ENCODE measurements at places on chromosomes 2 and 18.
A peak's percentile ranks its signal among the peaks of the same experiment; 100 is the strongest.

DNA sequence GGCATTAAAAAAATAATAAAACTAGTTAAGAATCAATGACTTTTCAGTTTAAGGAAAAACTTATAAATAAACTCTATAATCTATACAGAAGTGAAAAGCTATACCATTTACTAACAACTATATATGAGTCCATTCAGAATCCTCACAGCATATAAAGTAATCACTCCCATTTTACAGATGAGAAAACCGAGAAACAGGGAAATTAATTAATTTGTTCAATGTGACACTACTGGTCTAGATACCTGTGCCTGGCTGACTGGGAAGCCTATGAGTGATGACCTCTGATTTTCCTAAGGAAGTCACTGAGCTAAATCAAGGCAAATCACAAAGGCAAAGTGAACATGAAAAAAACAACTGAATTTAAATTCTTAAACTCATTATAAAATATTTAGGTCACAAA lies 99.5 kb upstream of the RNU4ATAC start:
- DNase-seq = no peak

DNA sequence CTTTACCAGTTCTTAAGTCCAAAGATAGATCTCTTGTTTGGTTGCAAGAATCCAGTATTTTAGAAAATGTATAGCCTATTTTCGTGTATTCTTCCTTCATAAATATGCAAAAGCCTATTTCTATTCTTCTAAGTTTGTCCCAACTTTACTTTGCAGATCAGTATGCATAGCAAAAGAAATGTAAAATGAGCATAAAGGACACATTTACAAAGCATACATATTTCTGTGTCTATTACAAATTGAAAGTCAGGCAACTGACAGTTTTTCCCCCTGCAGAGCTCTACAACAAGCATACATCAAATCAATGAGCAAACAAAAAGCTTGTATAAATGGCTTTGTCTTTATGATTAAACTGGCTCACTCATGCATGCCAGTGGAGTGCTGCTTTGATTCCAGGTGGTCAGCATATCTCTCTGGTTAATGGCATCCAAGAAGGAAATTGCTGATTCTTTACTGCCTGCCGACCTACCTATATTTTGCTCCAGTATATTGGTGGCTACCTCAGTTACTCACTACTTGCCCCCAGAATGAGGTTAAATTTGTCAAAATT lies 10.0 kb upstream of the VPS54 start:
- DNase-seq = peak; percentile 82

- no peak for DNase-seq
Observed at GRCh38 chr2:117058366-117058765, 756.1 kb upstream of the DDX18 start.

DNA sequence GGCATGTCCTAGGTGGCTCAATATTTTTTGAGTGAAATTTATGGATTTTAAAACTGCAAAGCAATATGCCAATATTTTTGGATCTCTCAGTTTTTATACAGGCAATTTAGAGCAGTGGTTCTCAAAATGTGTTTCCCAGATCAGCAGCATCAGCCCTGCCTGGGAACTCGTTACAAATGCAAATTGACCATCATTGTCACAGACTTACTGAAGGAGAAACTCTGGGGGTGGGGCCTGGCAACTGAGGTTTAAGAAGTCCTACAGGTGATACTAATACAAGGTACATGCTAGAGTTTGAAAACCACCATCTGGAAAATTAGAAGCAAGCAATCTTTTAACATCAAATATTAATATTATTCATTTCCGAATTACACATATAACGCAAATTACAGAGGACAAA lies 215.6 kb upstream of the PID1 start:
- DNase-seq = no peak

DNA sequence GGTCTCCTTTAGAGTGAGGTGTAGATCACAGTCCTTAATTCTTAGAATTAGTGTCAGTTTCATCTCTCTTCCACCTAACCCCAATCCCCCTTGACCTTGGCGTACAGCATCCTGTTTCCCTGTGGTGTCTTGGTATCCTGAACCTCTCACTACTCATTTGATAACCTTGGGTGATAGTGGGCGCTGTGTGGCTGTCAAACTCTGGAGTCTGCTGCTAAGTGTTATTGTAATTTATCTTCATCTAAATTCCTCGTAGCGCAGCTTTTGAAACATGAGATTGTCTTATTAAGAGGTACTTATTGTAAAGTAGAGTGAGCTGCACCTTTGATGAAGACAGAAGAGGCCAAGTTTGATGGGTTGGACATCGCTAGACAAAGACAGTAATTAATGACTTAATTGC lies 222.6 kb upstream of the SPRED2 start:
- DNase-seq = no peak

DNA sequence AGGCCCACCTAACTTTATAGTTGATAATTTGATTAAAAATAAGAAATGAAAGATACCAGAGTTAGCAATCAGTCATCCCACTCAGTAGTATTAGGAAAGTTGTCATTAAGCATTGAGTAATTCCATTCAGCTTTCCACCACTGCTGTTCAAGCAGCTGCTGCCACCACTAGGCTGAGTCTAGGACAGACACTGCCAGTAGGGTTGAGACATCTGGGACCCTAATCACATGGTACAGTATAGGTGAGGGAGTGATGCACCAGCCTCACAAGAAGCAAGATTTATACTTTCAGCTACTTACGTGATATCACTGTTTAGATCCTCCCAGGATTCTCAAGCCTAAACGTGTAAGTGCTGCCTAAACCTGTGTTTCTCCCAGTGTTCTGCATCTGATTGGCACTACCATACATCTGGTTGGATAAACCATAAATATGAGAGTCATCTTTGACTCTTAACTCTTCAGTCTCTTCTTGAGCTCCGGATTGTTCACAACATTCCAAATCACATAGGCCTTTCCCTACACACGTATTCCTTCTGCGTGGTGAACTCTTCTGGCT lies 3.2 kb downstream of the UBXN4 start:
- DNase-seq = no peak

GRCh38 chr2:120013597-120014223 lies 833 bp downstream of the EPB41L5 start:
- peak; percentile 3 for DNase-seq

DNA sequence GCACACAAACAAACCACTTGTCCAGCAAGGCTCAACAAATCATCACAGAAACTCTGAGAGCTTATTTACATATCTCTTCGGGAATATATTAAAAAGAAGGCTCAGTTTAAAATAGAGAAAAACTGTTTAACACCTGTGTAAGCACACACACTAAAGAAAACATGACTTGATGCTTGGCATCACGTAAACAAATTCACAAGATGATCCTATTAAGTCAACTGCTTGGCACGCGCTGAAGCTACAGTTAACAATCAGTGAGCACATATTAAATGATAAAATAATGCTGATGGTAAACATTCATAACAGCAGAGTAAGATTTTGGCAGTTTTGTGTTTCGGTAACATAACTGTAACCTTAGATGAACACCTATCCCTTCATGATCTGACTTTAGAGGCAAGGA lies 4.3 kb upstream of the HES6 start:
- peak; percentile 9 for DNase-seq

Measured in NCI-H2081 (cell line).